AG10803 (cell line): ENCODE measurements at places on chromosomes 2 and 18.

DNA sequence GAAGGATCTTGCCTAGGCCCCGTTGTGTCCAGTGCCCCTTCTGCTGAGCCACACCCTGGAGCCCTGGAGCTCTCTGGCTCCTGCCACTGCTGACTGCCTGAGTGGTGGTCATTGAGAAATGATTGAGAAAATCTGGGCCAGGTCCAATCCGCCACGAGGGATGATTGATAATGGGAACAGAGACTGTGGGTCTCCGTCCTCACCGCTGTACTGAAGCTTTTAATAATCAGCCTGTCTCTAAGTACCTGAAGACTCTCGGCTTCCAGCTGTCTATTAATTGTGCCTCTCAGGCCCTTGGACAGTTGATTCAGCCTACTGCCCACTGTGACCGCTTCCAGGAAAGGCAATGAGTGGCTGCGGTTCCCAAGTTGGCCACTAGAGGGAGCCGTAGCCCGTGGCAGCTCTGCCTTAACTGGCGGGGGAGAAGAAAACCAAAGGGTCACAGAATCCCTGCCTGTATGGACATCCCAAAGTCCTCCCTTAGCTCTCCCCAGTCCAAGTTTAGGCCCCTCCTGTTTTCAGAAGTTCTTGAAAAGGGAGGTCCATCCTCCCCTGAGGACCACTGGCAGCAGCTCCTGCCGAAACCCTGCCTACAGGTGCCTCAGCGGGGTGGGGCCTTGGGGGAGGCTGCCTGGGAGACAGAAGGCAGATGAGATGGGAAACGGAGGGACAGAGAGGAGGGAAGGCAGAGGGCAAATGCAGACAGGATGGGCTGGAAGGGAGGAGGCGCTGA is 213.6 kb downstream of the TNS1 start:
- peak; percentile 62 for DNase-seq

DNA sequence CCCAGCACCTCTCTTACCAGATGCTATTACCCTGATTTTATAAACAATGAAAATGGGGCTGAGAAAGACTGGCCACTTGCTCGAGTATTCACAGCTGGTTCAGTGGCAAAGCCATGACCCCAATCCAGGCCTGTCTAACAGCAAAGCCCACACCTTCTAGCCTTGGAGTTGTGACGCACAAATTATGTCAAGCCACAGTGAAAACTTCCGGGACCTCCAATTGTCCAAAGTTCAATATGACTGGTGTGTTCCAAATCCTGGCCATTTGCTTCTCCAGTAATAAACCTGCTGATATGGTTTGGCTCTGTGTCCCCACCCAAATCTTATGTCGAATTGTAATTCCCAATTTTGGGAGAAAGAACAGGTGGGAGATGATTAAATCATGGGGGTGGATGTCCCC is 64.7 kb upstream of the RIOK3 start:
- no peak for DNase-seq

- peak; percentile 28 for DNase-seq
These were observed 898.9 kb downstream of the CPS1 start for GRCh38 chr2:211455216-211455841.

DNA sequence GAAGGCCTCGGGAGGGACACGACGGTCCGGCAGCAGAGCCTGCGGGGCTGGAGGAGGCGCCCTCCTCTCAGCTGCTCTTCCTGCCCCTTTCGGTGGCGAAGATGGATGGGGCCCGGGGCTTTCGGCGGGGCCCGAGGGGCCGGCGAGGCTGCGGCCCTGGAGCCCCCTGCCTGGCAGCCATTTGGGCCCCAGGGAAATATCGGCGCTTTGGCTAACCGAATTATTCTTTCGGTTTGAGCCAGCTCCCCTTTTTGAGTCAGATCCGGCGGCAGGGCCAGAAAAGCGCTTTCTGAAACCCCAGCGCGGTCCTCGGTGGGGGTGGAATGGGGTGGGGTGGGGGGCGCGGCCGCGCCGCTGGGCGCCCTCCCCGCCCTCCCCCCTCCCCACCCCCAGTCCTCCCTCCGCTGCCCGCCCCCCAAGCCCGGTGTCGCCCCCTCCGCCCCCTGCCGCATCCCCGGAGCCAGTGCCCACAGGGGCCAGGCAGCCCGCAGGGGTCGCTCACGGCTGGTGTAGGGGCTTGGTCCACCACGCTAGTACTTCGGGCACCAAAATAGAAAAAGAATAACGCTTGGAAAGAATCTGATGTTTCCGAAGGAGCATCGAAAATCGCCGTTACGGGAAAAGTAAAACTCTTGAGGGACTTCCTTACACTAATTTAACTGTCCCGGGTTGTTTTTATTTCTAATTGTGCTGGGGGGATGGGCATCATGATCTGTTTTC is 9.1 kb upstream of the ARID5A start:
- DNase-seq: no peak
